ENCODE measurements at places on chromosomes 12 and 14. TPM values are rescaled to one million over a fixed set of nuclear protein-coding genes. Genes with fewer than 3 reads are reported as not detected.

Gene TBX3
- total RNA-seq, result 20.5 TPM

Gene LRP6
- total RNA-seq, result 44.0 TPM

Gene LMO3
- total RNA-seq, result 2.4 TPM

Gene SNAPC1
- total RNA-seq, result 5.2 TPM

Gene C3AR1
- total RNA-seq, result not detected

Gene TESPA1
- not detected for total RNA-seq

Gene KRT80
- under 0.01 TPM for total RNA-seq

Gene SYT10
- not detected for total RNA-seq
